Stimulated activated CD8-positive, alpha-beta memory T cell treated with anti-CD3 and anti-CD28 coated beads, Interleukin-12 subunit alpha, Interleukin-12 subunit beta, amount 100 ng/mL, for 1 hour (primary cell): ENCODE measurements at places on chromosomes 4 and X.
A peak's percentile ranks its signal among the peaks of the same experiment; 100 is the strongest.

DNA sequence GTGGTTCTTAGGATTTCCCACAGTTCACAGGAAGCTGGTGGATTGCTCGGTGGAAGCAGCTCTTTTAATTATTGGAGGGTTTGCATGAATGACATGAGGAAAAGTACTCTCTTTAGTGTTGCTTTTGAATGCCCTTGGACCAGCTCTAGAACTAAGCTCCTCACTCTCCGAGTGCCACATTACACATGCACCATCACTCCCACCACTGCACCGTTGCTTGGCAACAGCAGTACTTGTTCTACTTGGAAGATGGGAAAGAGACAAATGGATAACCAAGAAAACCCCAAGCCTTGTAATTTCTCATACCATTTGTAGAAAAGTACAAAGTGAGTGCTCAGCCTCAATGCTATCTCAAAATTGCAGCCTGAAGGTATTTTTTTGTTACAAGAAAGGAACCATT, 620.2 kb upstream of the BOD1L1 start:
- DNase-seq, result no peak

GRCh38 chr4:139753686-139754085, 88.1 kb downstream of the MGST2 start:
- DNase-seq, result no peak

GRCh38 chr4:176134670-176135069, 60.7 kb downstream of the SPATA4 start:
- no peak for DNase-seq

DNA sequence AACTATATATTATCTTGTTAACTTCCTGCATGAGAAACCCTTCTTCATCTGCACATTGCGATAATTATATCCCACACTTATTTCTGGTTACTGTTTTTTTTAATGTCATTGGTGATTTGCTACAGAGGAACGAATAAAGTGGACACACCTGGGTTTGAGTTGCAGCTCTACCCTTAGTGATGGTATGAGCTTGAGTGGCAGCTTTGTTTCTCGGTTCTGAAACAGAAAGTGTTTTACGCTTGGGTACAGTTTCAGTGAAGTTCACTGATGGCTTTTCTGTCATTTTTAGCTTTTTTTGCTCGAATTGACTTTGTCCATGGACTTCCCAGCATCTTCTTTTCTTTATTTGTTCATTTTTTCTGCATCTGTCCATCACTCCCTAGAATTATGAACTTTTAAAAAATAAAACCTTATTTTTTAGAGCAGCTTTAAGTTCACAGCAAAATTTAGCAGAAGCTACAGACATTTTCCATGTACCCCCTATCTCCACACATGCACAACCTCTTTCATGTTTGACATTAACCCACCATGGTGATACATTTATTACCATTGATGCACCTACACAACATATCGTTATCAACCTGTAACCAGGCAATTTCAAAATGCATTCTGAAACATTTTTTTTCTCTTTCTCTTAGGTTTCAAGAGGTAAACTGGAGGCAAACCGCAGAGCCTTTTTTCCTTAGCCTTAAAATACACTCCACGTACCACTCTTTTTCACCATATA, 1041.6 kb upstream of the PRKX start:
- no peak for DNase-seq

DNA sequence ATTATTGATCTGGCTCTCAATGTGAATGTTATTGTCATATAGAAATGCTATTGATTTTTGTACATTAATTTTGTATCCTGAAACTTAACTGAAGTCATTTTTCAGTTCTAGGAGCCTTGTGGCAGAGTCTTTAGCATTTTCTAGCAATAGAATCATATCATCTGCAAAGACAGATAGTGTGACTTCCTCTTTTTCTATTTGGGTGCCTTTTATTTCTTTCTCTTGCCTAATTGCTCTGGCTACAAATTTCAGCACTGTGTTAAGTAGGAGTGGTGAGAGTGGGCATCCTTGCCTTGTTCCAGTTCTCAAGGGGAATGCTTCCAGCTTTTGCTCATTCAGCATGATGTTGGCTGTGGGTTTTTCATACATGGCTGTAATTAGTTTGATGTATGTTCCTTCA, 102.7 kb downstream of the SH3BGRL start:
- DNase-seq, result no peak

- no peak for DNase-seq
Observed at GRCh38 chrX:69896046-69896445, 153.7 kb downstream of the AWAT2 start.

DNA sequence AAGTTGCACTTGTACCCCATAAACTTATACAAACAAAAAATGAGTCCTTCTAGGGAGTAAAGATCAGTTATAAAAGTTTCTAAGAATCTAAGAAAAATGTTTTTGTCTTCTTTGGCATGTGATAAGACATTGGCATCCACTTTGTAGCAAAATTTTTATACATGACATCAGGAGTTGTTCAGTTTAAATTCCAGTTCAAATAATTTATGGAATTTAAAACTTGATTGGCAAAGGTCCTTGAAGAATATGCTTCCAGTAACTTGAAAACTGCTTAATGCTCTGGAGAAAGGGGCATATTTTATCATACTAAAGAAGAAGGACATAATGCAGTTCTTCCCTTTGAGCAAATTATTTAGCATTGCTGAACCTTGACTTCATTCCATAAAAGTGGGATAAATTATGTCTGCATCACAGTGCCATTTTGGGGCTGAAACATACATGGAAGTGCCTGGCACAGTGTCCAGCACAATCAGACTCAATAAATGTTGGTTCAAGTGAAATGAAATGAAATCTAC, 163.3 kb upstream of the IL15 start:
- no peak for DNase-seq

DNA sequence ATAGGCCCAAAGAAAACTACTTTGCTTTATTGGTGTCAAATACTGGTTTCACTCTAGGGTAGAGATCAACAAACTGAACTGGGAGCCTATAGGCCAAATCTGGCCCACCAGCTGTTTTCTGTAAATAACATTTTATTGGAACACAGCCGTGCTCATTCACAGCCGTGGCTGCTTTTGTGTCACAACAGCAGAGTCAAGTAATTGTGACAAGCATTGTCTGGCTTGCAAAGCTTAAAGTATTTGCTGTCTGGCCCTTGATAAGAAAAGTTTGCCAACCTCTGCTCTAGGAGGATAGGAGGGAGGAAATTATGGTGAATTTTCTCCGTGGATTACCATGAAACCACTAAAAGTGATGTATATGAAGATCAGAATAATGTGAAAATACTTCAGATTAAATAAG, 53.4 kb downstream of the GPAT3 start:
- DNase-seq, result no peak

- DNase-seq, result no peak
Observed at GRCh38 chrX:142831961-142832530, 193.7 kb upstream of the SPANXN4 start.

- no peak for DNase-seq
Observed at GRCh38 chr4:47017494-47017893, 13.9 kb upstream of the GABRB1 start.

DNA sequence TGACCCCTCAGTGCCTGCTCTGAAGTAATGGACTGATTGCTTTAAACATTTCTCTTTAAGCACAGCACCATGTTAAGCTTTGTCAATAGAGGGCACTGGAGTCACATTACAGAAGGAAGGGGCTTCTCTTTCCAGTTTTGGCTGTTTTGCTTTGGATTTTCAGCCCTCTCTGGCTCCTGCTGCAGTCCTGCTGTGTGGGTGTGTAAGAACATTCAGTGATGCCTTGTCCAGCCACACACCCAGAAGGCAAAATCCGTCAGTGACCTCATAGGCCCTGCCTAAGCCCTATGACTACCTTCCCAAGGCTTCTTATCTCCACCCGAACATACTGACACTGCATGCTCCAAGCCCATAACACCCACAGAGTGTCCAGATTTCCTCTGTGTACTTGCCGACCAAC, 215.3 kb upstream of the CTSO start:
- no peak for DNase-seq

DNA sequence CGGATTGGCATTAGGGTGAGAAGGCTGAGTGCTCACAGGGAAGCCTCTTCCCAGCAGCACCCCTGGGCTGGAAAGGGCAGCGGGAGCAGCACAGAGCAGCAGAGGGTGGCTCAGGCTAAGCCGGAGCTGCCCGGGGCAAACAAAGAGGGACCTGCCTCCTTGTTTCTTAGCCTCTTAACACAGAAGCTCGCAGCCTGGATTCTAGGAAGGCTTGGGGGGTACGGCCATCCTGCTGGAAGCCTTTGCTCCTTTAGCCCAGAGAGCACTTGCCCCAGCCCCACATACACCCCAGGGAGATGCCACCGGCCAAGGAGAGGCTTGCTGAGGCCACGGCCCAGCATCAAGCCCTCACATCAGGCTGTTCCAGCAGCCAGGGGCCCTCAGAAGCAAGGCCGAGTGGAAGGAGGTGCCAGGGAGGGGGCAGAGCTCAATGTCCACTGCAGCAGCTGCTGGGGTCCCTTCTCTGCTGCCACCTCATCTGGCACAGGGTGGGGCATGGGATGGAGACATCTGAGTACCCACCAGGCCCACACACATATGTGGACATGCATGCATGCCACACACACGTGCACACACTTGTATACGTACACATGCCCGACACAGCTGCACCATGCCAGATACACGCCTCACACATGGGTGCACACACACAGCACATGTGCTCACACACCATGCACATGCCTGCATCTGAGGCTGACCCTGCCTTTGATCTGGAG, 20.3 kb upstream of the SPON2 start:
- DNase-seq, result no peak

DNA sequence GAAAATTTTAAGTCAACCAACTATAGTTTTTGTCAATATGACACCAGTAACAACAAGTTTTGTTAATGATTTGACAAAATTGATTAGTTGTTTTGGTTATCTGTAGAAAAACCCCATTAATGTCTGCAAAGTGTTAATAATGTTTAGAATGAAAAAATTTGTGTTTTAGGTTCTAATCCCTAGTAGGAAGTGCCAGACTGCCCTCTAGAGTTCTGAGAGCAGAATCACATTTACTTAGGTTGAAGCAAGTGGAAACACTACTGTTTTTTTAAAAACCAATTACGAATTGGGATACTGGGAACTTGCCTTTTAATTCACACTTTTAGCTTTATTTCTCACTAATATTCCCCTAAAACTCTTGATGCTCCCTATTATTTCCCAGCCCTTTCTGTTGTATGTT, 101.1 kb upstream of the CYLC1 start:
- no peak for DNase-seq

GRCh38 chr4:76950956-76951671, 1.6 kb downstream of the SEPTIN11 start:
- no peak for DNase-seq

GRCh38 chrX:116490104-116490503, 27.3 kb upstream of the CT83 start:
- no peak for DNase-seq

- DNase-seq, result no peak
Observed at GRCh38 chrX:15869695-15870094, 15.1 kb upstream of the AP1S2 start.

- no peak for DNase-seq
Observed at GRCh38 chrX:52277666-52278065, 91.2 kb upstream of the XAGE2 start.

DNA sequence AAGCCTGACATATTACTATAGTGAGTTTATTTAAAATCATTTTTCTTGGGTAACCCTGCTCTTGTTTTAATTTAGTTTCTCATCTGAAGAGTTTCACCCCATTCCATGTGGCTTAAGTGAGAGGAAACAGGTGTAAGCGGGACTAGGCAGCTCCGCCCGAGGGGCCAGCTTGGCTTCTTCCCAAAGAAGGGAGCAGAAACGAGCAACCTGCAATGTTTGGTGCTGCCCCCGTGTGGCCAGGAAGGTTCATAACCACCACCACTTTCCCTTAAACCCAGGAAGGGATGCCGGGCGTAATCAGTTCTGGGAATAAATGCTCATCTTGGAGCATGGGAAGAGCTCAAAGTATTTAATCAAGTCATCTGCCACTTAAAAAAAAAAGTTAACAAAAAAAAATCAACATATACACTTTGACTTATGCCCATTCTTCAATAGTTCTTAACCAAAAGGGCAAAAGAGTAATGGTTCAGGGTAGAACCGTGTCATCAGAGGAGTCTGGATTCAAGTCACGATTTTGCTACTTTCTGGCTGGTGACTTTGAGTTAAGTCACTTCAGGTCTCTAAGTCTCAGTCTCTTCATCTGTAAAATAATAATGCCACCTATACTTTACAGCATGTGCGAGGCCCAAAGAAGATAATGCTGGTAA, 147.9 kb downstream of the NSUN7 start:
- peak; percentile 39 for DNase-seq

DNA sequence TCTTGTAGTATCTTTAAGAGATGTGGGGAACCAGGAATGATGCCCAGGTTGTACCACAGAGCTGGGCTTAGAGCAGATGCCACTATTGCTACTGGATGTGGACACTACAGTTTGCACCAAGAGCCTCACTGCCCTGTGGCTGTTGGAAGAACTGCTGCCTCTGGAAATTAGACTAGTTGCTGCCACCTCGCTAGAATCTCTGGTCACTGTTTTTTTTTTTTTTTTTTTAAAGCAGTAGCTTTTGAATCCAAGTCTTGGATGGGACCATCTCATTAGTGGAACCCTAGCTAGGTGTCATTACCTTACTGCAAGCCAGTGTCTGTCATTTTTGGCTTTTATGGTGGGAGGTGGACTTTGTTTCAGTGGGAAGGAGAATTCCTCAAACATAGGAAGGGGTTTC, 105.5 kb downstream of the ARHGAP10 start:
- DNase-seq, result no peak

DNA sequence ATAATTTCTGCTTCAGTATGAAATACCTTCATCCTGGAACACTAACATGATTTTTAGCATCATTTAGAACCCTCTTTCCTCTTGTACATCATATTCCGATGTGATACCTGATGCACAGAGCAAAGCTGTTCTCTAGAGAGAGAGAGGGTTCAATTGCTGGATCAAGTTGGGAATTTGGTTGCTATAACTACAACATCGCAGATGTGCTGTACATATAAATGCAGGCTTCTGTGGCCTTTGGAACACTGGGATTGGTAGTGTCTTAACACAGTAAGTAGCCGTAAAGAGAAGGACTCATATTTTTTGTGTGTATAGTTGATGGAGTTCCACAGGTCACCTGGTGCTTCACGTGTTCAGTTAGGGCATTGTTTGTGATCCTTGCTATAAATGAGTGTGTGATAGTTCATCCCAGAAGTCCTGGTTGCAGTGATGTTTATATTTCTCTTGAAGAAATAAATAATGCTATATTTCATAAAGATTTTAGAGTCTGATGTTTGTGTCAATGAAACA, 119.2 kb downstream of the RAPGEF2 start:
- no peak for DNase-seq

DNA sequence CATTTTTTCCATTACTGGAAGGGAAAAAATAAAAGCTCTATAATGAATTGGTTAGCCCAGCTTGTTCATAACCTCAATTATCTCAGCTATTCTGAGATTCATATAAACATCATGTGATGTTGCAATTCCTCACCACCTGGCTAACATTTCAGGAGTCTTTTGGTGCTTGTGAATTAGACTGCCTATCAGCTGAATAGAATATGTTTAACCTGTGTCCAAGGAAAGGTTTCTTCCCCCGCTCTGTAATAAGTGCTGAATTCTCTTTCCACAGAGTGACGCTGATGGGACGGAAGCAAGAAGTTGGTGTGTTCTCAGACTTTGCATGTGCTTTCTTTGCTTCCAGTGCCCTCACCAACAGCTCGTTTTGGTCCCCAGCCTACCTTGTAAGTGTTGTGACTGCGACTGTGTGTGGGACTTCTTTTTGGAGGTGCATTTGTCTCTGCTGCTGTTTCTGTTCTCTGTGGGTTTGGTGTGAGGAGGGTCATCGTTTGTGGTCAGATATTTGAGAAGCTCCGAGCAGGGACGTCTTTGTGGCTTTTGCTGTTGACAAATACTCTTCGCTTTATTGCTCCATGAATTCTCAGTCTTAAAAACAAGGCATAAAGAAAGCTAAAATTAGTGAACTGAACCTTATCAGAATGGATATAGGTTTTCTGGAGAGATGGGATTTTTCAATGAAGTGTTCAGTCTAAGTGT, 61.7 kb downstream of the PPARGC1A start:
- DNase-seq, result no peak
